ENCODE measurements at places on chromosomes 12 and 14.

- no peak for DNase-seq
Measured at GRCh38 chr12:110819646-110820045, 27.1 kb upstream of the CCDC63 start.

DNA sequence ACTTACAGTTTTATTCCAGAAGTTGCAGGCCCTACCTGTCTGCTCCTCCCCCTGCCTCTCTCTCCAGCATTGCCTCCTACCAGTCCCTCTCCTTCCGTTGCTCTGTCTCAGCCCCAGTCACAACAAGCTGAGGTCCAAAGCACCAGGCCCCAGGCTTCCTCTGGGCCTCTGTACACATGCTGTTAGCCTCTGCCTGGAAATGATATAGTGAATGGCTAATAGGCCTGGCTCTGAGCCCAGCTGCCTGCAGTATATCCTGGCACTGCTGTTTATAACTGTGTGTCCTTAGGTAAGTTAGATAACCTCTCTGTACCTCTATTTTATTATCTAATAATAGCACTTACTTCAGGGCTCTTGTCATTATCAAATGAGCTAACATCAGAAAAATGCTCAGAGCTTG, 114.9 kb upstream of the PWP1 start:
- no peak for DNase-seq

- DNase-seq, result no peak
Measured at GRCh38 chr12:31651893-31652521, 7.5 kb upstream of the ETFBKMT start.

- no peak for DNase-seq
Measured at GRCh38 chr14:94517248-94517640, 8.0 kb upstream of the SERPINA12 start.

DNA sequence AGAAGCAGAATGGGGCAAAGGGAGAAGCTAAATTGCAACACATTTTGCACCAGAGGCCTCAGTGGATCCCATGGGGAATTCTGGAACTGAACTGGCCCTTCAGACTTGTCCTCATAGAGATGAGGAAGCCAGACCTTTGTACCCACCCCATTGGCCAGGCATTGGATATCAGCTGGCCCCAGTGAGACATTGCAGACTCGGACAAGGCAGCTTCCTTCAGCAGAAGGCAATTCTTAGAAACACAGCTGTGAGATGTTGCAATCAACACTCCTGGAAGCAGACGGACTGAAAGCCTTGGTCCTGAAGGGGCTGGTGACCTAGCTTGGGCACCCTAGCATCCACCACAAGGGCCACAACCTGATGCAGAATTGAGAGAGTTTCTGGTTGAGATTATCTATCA, 218.1 kb downstream of the MSRB3 start:
- DNase-seq, result no peak

GRCh38 chr12:130013771-130014484, 110.1 kb upstream of the TMEM132D start:
- no peak for DNase-seq

DNA sequence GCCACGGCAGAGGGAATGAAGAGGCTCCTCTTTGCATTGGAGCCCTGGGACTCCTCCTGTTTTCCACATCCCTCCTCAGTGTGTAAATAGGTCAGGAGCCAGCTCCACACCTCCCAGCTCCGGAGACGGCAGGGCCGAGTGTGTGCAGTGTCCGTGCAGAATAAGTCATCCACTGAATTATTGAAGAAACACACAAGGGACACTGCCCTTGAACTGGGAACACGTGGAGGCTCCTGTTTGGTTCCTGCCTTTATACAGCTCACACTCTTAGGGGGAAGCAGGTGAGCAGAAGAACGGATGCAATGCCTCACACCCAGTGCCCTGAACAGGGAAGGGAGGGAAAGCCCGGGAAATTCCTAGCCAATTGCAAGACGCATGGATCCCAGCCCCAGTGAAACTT, 10.4 kb upstream of the FZD10 start:
- DNase-seq, result no peak

GRCh38 chr14:32054536-32054935, 22.6 kb upstream of the ARHGAP5 start:
- no peak for DNase-seq
